Hematopoietic multipotent progenitor cell treated with erythropoietin and hydrocortisone succinate and interleukin-3 and kit ligand, for 8 days (in vitro differentiated cells): ENCODE measurements at places on chromosomes 6 and 20.

DNA sequence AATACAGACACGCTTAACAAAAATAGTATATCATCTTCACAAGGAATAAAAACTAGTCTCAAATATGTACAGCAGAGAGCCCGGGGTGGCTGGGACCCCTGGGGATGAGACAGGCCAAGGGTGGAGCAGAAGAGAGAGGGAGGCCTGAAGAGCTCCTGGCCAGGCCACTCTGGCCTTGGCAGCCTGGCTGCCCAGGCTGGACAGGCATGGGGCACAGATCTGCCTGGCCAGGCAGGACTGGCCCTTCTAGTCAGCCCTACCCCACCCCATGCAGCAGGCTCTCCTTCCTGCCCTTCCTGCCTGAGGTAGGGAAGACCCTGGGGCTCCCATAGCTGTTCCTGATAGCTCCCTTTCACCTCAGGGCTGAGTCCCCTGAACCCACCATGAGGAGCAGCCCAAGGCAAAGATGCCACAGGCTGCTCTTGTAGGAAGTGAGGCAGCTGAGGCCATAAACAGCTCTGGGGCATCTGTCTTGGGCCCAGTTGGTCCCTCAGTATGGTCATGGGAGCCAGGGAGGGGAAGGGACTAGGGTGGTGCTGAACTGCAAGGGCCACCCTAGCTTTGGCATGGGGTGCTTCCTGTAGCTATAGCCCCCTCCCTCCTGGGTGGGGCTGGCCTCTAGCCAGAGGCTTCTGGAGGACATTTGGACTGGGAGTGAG lies 27.1 kb downstream of the COX4I2 start:
- no peak for DNase-seq

DNA sequence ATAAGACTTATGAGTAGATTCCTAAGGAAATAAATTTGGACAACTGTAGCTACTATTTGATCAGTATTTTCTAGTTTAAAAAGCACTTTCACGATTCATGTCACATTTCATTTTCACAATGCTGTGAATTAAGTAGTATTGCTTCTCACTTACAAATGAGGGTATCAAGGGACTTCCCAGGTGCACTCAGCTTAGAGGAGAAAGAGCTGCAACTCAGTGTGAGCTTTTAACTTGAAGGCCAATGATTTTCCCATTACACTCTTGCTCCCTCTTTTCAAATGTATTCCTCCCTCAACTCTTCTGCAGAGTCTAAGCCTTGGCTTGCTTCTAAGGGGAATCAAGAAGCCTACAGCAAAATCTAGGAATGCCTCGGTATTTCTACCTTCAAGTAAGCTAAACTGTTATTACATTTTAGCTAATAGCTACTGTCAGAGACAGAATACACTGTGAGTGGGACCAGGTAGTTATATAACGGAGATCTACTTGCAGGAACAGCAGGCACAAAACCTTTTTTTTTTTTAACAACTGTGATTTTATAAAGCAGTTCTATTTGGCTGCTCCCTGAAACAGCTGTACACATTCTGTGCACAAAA lies 339.0 kb downstream of the SYNE1 start:
- DNase-seq: no peak

DNA sequence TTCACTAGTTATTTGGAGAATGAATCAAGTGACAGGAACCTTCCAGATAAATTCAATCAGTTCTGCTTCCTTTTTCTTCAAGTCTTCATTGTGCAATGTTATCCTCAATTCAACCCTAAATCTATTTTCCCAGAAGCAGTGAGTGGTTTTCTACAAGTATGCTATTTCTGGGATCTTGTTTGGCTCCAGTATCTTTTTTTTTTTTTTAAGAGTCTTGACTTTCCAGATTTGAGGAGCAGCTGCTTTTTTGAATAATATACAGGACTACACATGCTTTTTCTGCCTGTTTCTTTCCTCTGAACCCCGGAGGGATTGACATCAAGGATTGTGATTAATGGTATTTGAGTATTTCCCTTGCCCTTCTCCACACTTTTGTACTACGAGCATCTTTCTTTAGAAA lies 339.2 kb upstream of the JAG1 start:
- no peak for DNase-seq

GRCh38 chr6:140561701-140562100 lies 1187.3 kb upstream of the CITED2 start:
- DNase-seq: no peak

GRCh38 chr6:112202639-112203341 lies 51.6 kb downstream of the LAMA4 start:
- no peak for DNase-seq
